LoVo (cell line): ENCODE measurements at places on chromosomes 11 and 22.

- DNase-seq, result no peak
Observed at GRCh38 chr11:113859665-113860064, 15.7 kb downstream of the USP28 start.

DNA sequence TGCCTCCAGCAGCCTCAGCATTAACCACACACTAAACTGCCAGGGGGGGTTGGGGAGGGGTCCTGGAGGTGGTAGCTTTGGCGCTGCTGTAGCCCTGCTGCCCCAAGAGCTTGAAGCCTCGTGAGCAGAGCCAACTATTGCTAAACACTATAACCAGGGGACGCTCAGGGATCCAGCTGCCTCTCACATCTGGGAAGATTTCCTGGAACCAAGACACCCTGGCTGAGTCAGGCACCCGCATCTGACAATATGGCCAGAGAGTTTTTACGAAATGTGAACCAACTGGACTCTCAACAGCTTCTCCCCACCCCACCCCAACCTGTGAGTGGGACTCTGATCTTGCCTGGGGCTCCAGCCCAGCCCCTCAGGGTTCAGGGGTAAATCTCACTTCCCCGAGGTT, 14.3 kb downstream of the C1QTNF6 start:
- no peak for DNase-seq

- DNase-seq, result no peak
Observed at GRCh38 chr11:126339073-126339862, 16.2 kb upstream of the ST3GAL4 start.

DNA sequence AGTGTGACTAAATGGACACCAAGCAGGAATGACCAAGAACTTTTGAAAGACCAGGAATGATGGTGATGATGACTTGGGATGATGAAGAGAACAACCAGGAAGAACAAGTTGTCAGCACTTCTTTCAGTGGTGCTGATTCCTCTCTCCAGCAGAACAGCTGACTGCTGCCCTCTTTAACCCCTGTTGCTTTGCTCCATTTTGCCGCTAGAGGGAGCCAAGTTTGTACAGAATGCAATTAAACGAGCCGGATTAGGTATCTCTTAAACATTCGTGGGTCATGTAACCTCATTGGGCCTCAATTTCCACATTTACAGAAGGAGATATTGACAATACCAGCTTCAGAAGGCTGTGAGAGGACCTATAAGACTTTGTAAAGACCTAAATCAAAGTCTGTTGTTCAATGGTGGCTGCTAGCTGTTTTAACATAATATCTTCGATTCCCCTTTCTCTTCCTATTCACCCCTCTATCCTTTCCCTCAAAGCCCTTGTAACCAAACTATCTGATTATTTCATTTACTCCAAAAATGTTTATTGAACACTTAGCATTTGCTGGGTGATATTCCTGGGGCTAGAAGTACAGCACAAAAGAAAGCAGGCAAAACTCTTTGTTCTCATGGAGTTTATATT, 1.9 kb downstream of the OR4S1 start:
- peak; percentile 70 for DNase-seq

DNA sequence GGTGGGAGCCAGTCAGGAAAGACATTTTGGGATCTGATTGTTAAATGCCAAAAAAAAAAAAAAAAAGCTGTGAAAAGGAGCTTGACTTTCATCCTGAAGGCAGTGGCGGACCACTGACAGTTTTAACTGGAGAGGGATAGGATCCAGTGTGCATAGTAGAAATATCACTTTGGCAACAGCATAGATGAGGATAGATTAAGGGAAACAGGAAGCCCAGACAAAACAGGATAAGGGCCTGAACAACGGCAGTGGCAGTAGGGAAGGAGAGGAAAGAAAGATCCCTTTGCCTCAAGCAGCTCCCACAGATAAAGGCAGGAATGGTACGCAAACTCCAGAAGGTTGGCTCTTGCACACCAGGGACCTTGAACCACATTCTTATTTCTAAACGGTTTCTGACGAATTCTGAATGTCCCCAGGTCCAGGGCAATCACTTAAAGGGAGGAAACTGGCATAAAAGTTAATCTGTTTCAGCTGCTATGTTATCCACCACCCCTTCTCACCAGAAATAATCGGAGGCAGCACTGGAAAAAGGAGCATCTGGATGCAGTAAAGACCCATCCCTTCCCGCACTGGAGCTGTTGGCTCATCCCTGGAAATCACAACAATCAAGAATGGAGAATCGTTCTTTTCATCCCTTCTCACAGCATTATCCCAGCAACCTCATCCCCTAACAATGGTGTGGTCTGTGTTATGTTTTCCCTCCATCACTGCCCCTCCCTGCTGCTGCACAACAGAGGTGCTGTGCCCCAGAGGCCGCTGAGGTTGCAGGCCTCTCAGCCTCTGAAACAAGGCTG, 99.1 kb downstream of the GAB2 start:
- no peak for DNase-seq

GRCh38 chr22:46536537-46537224, 739 bp downstream of the CELSR1 start:
- DNase-seq, result no peak

- DNase-seq, result no peak
Observed at GRCh38 chr11:27348340-27348873, 14.6 kb downstream of the CCDC34 start.

DNA sequence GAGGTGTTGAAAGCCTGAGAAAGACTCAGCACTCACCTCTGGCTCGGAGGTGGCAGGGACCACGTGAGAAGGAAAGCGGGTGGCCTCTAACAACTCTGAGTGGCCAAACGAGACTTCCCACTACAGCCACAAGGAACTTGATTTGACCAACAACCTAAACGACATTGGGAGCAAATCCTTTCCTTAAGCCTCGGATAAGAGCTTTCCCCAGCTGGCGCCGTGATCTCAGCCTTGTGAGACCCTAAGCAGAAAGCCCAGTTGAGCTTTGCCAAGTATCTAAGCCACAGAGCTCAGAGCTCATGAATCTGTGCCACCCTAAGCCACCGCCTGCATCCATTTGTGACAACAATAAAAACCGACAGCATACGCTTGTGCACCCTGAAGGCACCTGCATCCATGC, 636.0 kb downstream of the TBC1D22A start:
- no peak for DNase-seq

DNA sequence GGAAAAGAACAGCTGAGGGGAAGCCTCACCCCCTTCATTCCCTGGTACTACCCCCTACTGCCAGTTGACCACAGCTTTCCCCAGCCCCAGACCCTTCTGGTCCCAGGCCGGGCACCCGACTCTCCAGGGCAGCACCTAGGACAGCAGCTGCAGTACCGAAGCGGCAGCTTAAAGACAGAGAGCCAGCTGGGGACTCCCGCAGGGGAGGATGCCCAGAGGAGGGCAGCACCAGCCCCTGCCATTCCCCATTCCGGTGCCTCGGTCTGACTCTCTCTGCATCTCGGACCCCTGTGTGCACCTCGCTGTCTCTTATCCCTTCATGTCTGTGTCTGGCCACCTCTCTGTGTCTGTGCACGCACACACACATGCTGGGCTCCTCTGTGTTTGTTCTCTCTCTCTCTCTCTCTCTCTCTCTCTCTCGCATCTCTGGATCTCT, 9.4 kb downstream of the IGSF9B start:
- no peak for DNase-seq

GRCh38 chr11:118068206-118068944, 8.5 kb upstream of the TMPRSS4 start:
- DNase-seq, result no peak

- DNase-seq, result no peak
Observed at GRCh38 chr11:93322207-93322606, 8.3 kb upstream of the DEUP1 start.

DNA sequence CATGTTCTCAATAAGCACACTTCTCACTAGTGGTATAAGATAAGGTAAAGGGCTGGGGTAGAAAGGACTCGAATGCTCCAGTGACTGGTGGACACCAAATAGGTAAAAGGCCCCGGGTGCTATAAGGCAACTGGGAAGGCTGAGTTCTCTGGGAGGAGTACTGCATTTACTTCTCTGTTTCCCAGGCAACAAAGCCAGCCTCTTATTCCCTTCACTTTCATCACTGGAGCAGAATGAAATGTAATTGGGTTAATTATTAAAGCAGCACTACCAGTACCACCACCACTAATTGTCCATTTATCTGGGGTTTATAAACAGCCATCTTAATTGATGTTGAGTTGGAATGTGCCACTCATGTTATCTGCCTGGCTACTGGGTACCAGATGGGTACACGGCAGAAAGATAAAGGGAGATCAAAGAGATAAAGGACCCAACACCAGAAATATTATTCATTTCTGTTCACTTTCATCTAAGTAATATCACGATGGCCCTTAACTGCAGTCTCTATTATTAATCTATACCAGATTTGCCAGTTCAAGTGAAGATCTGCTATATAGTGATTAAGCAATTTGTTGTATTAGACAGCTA, 94.4 kb upstream of the CHRM4 start:
- no peak for DNase-seq

- no peak for DNase-seq
Observed at GRCh38 chr11:132140056-132140455, 769.6 kb downstream of the NTM start.

GRCh38 chr22:20440637-20441591, 3.3 kb upstream of the SCARF2 start:
- no peak for DNase-seq

DNA sequence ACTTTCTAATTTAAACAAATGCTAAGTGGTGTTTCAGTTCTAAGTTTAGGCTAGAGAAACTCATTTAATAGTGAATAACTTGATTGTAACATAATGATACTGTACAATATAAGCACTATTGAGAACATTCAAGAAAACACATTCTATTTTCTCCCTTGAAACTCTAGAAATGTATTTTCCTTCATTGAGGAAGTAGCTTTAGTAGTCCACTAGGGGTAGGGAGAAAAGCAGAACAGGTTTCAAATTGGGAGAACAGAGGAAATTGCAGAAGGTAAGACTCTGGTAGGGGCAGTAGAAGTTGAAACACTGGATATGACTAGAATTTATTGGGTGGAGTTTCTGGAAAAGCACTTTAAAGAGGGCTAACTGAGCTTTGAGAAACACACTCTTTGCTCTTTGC, 31.6 kb upstream of the MPPED2 start:
- DNase-seq, result no peak

DNA sequence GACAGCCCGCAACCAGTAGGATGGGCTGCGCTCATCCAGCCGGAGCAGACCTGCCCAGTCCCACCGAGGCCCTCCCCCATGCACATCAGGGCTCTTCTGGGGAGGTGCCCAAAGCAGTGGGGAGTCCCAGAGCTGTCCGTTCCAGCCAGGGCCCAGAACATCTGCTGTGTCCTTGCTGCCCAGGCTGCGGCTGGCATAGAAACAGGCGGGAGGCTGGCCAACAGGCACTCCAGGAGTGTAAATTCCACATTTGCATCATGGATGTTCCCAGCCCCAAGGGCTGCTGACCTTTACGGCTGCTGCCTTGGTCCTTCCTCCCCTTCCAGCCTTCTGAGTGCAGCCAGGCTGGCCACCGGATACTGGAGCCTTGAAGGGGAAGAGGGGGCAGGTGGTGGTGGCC, 30.0 kb upstream of the SYT7 start:
- no peak for DNase-seq

DNA sequence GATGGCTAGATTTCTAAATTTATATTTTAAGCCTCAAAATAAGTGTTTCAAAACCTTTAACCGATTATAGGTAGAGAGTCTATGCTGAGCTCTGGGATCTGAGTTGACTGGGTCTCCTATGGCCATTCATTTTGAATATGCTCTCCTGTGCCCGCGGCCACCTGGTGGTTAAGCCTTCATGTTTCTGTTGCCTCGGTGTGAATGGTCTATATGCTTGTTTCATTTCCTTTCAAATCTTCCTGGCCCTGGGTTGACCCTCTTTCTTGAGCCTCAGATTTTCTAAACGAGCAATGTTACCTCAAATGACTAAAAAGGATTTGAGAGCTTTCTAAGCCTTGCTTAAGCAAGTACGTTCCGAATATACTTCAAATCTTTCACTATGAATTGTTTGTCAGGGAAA, 789.4 kb upstream of the KIRREL3 start:
- DNase-seq, result peak; percentile 15

GRCh38 chr11:3104051-3104714, 47.0 kb upstream of the CARS1 start:
- DNase-seq, result no peak

GRCh38 chr11:3091846-3092602, 34.8 kb upstream of the CARS1 start:
- DNase-seq, result peak; percentile 65

DNA sequence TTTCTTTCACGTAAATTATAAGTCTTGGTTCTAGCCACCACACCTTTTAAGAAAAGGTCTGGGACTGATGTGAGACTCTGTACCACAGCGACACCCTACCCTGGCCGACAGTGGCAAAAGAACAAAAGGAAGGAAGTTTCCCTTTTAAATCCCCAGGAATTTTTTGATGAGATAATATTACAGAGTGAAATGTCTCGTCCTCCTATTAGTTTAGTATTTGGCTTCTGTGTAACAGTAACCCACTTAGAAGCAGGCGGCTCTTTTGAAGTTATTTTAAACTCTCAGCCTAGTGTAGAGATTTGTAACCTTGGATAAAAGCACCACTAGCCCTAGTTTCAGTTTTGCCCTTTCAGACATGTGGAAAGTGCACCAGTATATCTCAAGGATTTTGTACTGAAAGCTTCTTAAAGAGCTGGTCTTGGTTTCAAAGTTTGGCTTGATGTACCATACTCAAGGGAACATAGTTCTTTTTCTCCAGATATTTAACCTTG, 84.1 kb downstream of the C22orf31 start:
- DNase-seq, result no peak

GRCh38 chr11:77165066-77165465, 37.0 kb downstream of the MYO7A start:
- no peak for DNase-seq

DNA sequence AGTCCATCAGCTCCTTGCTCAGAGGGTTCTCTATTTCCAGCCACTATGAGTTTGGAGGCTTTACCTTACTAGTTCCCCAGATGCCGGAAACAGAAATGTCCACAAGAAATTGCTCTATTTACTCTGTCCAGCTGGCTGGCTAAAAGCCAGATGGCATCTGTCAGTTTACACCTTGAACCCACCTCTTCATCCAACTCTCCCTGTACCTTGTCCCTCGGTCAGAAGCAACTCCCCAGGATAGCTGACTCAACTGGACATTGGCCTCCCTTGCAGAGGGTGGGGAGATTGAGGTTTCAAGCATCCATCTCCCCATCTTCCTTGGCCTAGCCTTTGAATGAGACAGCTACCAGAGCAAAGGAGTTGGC, 1.7 kb downstream of the C2CD2L start:
- DNase-seq, result no peak

GRCh38 chr11:72823105-72823804, 9.0 kb downstream of the ATG16L2 start:
- DNase-seq, result no peak

- peak; percentile 73 for DNase-seq
Observed at GRCh38 chr11:33045551-33046255, 6.3 kb downstream of the TCP11L1 start.
